SK-N-DZ (cell line): ENCODE measurements at places on chromosomes 2 and 18.
A peak's percentile ranks its signal among the peaks of the same experiment; 100 is the strongest.

DNA sequence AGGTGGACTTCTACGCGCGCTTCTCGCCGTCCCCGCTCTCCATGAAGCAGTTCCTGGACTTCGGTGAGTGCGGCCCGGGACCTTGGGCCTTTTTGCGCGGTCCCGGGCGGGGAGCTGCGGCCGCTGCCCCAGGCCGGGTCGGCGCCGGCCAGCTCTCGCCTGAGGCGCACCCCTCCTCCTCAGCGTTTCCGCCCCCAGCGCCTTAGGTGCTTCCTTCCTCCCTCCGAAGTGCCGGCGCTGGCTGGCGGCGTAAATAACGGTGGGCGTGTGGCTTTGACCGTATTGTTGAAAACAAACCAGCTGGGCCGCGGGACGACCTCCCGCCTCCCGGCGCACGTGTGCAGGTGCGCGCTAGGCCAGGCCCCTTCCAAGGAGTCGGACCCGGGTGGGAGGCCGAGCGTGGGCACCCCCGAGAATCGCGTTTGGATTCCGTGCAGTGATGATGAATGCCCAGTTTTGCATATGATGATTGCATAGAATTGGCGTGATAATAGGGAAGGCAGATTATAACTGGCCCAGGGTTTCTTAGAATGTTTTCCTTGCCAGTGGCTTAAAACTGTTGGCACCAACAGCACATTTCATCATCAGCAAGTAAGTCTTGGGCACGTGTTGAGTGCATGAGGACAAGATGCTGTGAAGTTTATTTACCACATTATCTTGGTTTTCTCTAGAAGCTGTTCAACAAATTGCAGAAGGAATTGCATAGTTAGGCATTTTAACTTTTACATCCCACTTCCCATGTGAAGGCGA, 569 bp downstream of the PDK1 start:
- DNase-seq, result peak; percentile 63

GRCh38 chr2:187117483-187117882, 268.5 kb upstream of the ZSWIM2 start:
- DNase-seq, result no peak

DNA sequence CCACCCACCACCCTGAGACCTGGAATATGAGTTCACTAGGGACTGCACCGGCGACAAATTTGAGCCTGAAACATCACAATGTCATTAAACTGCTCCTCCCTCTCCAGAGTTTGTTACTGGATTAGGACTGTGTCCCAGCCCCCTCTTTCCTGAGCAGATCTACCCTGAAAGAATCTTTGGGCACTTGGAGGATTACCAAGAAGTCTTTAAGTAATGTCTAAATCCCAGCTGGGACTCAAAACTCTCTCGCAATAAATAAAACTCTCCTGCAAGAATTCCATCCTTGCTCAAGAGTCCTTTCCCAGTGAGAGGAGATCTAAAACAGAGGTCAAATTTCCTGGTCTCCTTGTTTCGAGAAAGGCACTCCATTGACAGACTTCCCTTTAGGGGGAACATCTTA, 20.9 kb downstream of the GKN2 start:
- no peak for DNase-seq

GRCh38 chr2:650343-651310, 26.6 kb downstream of the TMEM18 start:
- DNase-seq, result no peak

- DNase-seq, result no peak
Observed at GRCh38 chr2:127618551-127619202, 27.3 kb upstream of the GPR17 start.

DNA sequence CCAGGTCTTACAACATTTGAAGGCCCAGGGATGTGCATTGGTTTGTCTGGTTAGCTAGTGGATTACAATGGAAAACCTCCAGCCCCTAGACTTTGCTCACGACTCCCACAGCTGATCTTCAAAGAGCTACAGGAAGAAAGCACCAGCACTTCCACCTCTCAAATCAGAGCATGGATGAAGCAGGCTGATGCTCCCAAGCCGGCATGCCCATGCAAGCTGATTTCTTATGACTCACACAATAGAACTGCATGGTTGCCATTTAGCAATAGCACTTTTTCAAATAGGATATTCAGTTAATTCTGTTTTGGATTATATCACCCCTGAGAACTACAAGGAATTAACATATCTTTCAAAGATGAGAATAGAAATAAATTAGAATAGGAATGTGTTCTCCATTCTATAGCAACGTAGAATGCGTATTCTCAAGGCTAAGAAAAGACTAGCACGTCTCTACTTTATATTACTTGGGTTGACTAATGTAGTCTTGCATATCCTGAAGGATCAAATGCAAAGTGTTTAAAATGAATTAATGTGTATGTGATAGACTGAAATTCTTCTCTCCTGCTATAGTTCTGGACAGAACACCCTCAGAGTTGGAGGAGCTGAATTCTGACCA, 292.4 kb downstream of the TRIB2 start:
- no peak for DNase-seq

- DNase-seq, result no peak
Observed at GRCh38 chr18:41449612-41450011, 505.4 kb upstream of the PIK3C3 start.

DNA sequence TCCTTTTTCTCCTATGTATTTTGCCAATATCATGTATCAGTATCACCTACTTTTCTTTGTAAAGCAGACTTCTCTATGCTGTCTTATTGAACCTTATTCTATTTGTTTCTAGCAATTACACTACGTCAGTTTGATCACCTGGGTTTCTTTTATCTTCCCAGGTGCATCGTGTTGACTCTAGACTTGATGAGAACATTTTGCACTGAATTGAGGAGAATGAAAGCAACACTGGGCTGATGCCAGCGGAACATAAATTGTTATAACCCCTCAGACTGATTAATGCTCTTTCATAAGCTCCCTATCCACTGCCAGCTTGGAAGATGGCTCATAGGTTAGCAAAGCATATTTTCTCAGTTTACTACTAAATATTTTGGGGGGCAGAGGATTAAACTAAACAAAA, 140.6 kb downstream of the EPHA4 start:
- DNase-seq, result no peak

DNA sequence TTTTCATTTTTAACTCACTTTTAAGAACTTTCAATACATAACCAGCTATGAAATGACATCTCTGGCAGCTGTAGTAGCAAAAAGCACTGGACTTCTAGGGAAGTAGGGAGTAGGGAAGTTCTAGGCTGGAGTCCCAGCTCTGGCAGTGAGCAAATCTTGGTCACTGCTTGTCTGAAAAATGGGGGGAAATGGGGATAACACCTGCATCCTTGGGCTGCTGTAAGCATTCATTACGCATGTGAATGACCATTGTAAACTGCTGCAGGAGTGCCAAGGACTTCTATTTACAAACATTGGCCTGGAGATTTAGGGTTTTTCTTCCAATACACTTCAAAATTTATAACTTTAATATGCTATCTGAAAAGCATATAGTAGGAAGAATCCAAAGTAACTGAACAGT, 972 bp upstream of the MPP4 start:
- DNase-seq, result no peak

GRCh38 chr2:106990297-106990696, 104.3 kb upstream of the ST6GAL2 start:
- peak; percentile 17 for DNase-seq

- peak; percentile 96 for DNase-seq
Observed at GRCh38 chr2:168890006-168890782, at the start of gene SPC25. Gene SPC25 (minus strand): TSS chr2:168890430. CDS start chr2:168889519, 911 bp downstream.
